C1 segment of cervical spinal cord (tissue), 14 donors: ENCODE measurements at places on chromosomes 6 and 20.

DNA sequence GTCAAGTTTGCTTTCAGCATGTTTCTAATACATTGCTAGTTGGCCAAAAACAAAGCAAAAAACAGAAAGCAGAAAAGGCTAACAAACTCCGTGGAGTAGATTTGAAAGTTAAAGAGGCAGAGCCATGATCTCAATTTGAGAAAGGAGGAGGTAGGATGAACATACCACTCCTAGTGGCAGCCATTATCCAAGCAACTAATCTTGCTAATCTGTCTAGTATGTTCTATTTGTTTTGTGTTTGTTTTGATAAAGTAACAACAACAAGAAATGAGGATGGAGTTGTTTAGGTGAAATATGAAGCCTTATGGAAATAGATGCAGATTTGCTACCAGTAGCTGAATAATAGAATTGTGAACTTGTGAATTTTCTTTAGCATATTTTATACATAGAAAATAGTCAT is 295.5 kb upstream of the PRDM1 start:
- no peak for DNase-seq

- DNase-seq = no peak
Measured at GRCh38 chr6:116412270-116412669, 41.5 kb downstream of the DSE start.

- DNase-seq = no peak
Measured at GRCh38 chr6:145626857-145627256, 108.5 kb downstream of the EPM2A start.

DNA sequence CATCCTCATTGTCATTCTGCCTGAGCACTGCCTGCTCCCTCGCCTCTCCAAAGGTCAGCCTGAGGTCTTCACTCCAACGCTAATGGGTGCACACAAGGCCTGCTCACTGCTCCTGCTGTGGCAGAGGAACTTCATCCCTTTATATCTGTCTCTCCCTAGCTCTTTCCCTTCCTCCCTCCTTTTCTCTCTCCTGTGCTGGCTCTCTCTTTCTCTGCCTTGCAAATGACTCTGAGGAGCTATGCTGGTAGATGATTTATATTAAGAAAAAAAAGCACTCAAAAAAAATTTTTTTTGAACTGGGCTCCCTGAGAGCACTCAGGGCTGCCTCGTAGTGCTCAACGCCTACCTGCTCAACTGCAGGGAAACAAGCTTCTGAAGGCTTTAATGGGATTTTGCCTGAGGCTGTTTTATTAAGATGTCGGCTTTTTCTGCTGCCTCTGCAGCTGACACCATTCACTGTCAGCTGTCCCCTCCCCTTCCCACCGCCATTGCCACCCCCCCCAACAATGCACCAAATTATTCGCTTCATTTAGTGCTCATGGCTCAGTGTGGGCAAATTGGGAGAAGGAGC is 137.7 kb upstream of the DEFB112 start:
- DNase-seq = no peak

- no peak for DNase-seq
Measured at GRCh38 chr6:4078691-4079471, at the start of gene FAM217A. TSS of gene FAM217A (minus strand) at chr6:4079137. CDS start at chr6:4077414, 1,723 bp downstream.

DNA sequence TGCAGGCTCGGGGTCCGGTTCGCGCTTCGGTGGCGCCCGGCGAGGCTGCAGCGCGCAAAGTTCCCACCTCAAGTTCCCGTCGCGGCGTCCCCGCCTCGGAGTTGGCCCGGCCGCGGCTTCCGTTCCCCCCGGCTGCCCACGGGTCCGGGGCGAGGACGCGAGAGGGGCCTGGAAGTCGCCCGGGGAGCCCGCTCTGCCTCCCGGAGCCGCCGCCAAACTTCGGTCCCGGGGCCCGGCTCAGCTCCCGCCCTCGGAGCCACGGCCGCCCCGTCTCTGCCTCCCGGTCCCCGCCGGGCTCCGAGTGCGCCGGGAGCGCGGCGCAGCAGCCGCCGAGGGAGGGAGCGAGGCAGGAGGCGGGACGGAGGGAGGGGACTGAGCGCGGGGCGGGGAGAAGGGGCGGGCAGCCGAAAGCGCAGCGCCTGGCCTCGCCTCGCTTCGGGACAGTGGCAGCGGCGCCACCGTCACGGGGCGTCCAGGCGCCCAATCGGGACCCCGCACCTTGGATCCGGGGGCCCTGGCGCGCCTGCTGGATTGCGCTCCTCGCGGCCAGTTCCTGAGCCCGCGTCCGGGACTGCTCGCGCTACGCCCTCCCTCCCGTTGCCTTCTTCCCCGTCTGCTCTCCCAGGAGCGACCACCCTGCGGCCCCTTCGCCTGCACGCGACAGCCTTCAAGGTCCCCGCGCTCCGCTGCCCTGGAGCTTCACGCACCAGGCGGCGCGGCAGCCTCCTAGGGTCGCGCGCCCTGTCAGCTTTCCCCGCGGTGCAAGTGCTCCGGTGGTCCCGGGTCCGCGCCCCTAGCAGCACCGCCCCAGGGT is at the start of gene KCNG1:
TSS of gene KCNG1 (minus strand) at position 305 of the 814 bp plus-strand sequence. CDS start 12,769 bp downstream, outside the sequence.
- peak; percentile 44 for DNase-seq

DNA sequence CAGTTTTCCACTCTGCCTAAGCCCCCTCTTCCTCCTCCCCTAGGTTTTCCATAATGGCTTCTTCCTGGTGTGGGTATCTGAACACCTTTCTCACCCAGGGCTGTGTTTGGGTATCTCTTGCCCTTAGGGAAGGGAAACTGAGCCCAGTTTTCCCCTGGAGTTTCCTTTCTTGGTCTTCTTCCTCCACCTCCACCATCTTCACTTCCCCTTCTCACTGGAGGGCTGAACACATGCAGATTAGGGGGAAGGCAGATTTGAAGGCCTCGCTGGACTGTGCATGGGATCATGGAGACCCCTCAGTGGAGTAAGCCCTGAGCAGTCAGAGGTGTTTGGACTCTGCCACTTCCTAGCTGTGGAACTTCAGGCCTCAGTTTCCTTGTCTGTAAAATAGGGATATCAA is 27.8 kb downstream of the FOXP4 start:
- no peak for DNase-seq

GRCh38 chr6:158789115-158789917 is 29.9 kb downstream of the EZR start:
- DNase-seq = no peak

DNA sequence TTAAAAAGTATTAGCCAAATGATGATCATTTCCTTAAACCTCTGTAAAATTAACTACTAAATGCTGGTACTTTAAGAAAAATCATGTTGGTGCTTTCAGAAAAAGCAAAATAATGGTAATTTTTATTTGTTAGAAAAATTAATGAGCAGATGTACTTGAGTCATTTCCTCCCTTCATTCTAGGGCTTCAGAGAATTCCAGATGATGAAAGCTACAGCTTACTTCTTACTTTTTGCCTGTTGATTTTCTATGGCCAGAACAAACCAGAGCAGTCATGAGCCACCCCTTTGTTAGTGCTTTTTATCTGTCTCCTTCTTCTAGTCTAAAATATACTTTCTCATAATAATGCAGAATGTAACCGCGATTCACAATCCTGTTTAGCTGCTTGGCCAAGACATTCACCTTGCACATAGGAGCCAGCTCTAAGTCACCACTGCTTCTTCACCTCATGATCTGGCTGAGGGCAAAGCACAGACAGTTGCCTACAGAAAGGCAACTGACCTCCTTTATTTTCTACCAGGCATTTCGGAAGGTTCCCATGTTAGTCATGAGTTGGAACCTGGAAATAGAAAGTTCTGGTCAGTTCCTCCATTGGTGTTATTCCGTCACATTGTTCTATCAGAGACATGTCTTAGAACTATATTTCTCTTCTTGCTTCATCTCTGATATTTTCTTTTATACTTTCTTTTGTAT is 43.5 kb upstream of the TINAG start:
- no peak for DNase-seq

DNA sequence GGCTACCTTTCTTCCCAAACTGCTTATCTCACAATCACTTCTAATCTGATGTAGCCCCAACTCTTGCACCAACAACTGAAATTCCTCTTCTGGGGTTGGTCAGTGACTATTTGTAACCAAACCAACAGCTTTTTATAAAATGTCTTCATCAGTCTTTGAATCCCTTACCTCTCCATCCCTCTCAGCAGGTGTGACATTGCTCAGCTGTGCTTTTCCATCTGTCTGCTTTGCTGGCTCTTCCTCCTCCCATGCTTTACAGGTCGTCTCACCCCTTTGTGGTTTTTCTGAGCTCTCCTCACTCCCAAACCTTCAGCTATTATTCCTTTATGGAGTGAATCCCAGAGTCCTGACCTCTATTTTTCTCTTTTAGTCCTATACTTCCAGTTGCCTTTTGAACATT is 5.9 kb downstream of the MAP7 start:
- no peak for DNase-seq

- DNase-seq = no peak
Measured at GRCh38 chr6:113967777-113968176, 3.2 kb downstream of the HDAC2 start.

DNA sequence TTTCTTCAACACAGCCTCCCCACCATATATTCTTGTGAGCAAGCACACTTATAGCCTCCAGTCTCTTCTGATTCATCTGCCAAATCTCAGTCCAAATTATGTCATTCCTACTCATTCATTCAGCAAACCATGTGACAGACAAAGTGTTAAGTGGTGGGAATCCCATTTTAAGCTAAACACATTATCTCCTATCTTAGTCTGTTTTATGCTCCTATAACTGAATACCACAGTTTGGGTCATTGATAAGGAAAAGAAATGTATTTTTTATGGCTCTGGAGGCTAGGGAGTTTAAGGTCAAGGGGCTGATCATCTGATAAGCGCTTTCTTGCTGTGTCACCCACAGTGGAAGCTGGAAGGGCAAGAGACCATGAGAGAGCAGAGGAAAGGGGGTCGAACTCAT is 23.9 kb upstream of the SMIM13 start:
- DNase-seq = no peak

GRCh38 chr6:168582571-168582981 is 141.6 kb downstream of the SMOC2 start:
- no peak for DNase-seq
